ENCODE measurements at places on chromosomes 6 and 20. TPM values are rescaled to one million over a fixed set of nuclear protein-coding genes. Genes with fewer than 3 reads are reported as not detected.

GRCh38 chr20:41365777-41366545 is 657 bp downstream of the EMILIN3 start:
- peaks cover 41% of the 10 kb centered on the region for H3K27me3 ChIP-seq
- no peak for DNase-seq

The EFCAB8 gene
- total RNA-seq = 3.1 TPM

DNA sequence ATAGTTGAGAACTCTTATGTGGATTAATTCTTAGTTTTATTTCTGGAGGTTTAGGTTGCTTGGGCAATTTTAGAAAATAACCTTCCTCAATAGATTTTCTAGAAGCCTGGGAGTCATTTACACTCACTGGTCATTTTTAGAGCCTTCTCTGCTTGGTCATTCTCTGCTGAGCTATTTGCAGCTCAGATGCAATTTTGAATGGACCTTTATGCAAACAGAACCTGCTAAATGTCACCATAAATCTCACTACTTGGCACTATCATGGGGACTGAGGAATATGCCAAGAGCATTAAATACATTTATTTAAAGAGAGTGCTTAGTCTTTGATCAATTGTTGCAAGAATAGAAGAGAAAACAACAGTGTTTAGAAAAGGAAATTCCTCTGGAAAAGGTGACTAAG is 154.0 kb downstream of the CLVS2 start:
- no peaks in the 10 kb centered on the region for H3K36me3 ChIP-seq
- H3K4me1 ChIP-seq = no peaks in the 10 kb centered on the region
- no peak overlapping the region for H3K27ac ChIP-seq
- no peak overlapping the region for H3K4me3 ChIP-seq
- no peaks in the 10 kb centered on the region for H3K27me3 ChIP-seq

The EYA4 gene
- total RNA-seq = not detected

- H3K36me3 ChIP-seq = peaks cover 23% of the 10 kb centered on the region
- DNase-seq = no peak
- no peak overlapping the region for H3K27ac ChIP-seq
- H3K4me3 ChIP-seq = no peak overlapping the region
- no peaks in the 10 kb centered on the region for H3K27me3 ChIP-seq
Observed at GRCh38 chr6:52454556-52454955, 34.4 kb downstream of the EFHC1 start.

The VSTM2L gene
- total RNA-seq = 0.75 TPM

The EBF4 gene
- total RNA-seq = 14.8 TPM

- no peak for DNase-seq
- H3K4me3 ChIP-seq = no peak overlapping the region
- peaks cover 20% of the 10 kb centered on the region for H3K4me1 ChIP-seq
Observed at GRCh38 chr20:4949833-4950178, 51.5 kb downstream of the SLC23A2 start.

The RIPPLY2 gene
- total RNA-seq = not detected

The CST7 gene
- 77.8 TPM for total RNA-seq

DNA sequence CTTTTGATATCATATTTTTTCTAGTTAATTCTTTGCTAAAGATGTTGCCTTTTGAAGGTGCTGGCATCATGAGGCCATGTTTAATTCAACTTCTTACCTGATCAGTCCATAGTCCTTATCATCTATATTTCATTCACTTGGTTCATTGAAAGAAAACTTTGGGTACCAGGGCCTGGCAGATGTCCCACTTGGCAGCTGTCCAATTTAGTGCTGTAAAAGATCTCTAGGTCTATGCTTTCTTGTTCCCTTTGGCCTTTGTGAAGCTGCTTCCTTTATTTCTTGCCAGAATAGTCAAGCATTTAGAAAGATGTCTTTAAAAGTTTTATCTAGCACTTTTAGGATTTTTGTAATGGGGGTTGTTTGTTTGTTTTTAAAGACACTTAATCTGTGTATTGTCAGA is 61.7 kb upstream of the EYA4 start:
- no peak for DNase-seq
- H3K27ac ChIP-seq = no peak overlapping the region

- H3K4me1 ChIP-seq = no peaks in the 10 kb centered on the region
- no peak overlapping the region for H3K27ac ChIP-seq
- no peak for DNase-seq
- H3K36me3 ChIP-seq = no peaks in the 10 kb centered on the region
Observed at GRCh38 chr20:46255440-46256104, 52.7 kb downstream of the CDH22 start.

GRCh38 chr20:12737900-12738299 is 270.9 kb upstream of the SPTLC3 start:
- no peaks in the 10 kb centered on the region for H3K4me1 ChIP-seq
- no peak overlapping the region for H3K27ac ChIP-seq
- H3K36me3 ChIP-seq = no peaks in the 10 kb centered on the region
- DNase-seq = no peak
- H3K4me3 ChIP-seq = no peak overlapping the region

DNA sequence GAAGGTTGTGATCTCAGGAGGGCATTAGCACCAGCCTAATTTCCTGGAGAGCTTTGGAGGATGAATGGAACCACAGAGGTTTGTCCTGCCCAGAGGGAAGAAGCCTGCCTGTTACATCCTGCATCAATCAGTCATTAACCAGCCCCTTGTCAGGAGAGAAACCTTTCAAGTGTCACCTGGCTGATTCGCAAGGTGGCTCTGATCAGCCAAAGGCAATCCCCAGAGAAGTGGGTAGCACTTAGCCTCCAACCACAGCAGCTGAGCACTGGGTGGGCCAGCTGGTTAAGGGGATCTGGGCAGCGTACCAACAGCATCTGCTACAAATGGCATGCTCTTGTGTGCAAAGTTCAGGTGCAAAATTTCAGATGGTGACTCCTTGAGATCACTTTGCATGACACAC is 26.9 kb downstream of the ANKEF1 start:
- H3K36me3 ChIP-seq = peaks cover 6% of the 10 kb centered on the region
- H3K4me3 ChIP-seq = no peak overlapping the region
- no peak for DNase-seq
- H3K27me3 ChIP-seq = peaks cover 11% of the 10 kb centered on the region
- H3K27ac ChIP-seq = no peak overlapping the region

DNA sequence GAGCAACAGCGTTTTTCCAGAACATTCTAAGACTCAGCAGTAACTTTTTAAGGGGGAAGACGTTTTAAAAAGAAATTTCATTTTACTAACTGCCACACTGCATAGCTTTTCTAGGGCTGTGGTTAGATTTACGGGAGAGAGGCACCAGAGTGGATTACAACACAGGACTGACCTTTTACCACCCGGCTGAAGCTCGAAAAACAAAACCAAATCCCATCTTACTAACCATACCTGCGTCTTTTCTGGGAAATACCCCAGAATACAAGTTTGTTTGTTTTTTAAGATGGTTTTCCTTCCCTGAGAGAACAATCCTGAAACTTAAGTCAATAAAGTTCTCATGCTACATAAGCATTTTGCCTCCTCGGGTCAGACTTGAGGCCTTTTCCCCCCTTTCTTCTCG is 209.3 kb upstream of the SOX4 start:
- H3K36me3 ChIP-seq = no peaks in the 10 kb centered on the region
- no peak overlapping the region for H3K27ac ChIP-seq
- H3K4me3 ChIP-seq = no peak overlapping the region
- peaks cover 9% of the 10 kb centered on the region for H3K4me1 ChIP-seq

DNA sequence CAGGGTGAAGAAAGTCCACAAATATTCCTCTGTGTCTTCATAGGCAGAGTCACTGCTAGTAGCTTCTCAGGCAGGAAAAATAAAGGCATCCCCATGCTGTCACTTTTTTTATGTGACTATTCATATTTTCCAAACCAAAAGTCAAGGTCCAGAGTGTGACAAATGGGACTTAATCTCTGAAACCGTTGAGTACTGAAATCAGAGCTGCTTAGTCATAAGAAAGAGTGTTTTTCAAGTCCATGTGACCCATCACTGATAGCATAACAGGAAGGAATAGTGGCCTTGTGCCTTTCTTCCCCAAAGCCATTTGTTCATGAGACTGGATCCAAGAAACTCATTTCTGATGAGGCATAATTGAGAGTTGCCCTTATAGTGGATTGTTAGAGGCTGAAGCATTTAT is 210.3 kb upstream of the TSHZ2 start:
- no peak overlapping the region for H3K4me3 ChIP-seq
- H3K4me1 ChIP-seq = no peaks in the 10 kb centered on the region
- no peaks in the 10 kb centered on the region for H3K36me3 ChIP-seq
- no peak overlapping the region for H3K27ac ChIP-seq

DNA sequence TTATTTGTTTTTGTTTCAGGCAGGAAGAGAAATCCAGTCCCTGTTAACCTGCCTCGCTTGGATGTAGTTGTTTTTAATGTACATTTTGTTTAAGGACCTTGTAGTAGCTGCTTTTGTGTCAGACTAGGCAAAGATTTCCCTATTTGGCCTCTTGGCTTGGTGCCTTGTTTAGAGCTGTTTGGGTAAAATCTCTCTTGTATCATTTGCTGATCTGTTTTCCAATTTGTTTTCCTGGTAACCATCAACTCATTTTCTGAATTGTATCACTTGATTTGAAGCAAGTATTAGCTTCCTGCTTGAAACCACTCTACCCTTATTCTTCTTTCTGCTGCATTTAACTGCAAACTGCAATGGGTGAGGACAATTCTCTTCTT is 160.7 kb downstream of the ZFAND3 start:
- no peaks in the 10 kb centered on the region for H3K27me3 ChIP-seq
- peaks cover 5% of the 10 kb centered on the region for H3K36me3 ChIP-seq
- no peak overlapping the region for H3K27ac ChIP-seq
- peak overlapping the region; percentile 37 for H3K4me3 ChIP-seq
- peaks cover 55% of the 10 kb centered on the region for H3K4me1 ChIP-seq
- DNase-seq = no peak

GRCh38 chr6:50289366-50289765 is 239.6 kb upstream of the DEFB112 start:
- no peak overlapping the region for H3K27ac ChIP-seq
- no peaks in the 10 kb centered on the region for H3K27me3 ChIP-seq
- no peaks in the 10 kb centered on the region for H3K4me1 ChIP-seq
- H3K4me3 ChIP-seq = no peak overlapping the region

GRCh38 chr20:1893721-1894470 is 1.3 kb upstream of the SIRPA start:
- peaks cover 43% of the 10 kb centered on the region for H3K27me3 ChIP-seq
- H3K27ac ChIP-seq = no peak overlapping the region
- no peaks in the 10 kb centered on the region for H3K36me3 ChIP-seq
- no peak for DNase-seq
- H3K4me3 ChIP-seq = peak overlapping the region; percentile 48

The XKR7 gene
- 0.05 TPM for total RNA-seq

DNA sequence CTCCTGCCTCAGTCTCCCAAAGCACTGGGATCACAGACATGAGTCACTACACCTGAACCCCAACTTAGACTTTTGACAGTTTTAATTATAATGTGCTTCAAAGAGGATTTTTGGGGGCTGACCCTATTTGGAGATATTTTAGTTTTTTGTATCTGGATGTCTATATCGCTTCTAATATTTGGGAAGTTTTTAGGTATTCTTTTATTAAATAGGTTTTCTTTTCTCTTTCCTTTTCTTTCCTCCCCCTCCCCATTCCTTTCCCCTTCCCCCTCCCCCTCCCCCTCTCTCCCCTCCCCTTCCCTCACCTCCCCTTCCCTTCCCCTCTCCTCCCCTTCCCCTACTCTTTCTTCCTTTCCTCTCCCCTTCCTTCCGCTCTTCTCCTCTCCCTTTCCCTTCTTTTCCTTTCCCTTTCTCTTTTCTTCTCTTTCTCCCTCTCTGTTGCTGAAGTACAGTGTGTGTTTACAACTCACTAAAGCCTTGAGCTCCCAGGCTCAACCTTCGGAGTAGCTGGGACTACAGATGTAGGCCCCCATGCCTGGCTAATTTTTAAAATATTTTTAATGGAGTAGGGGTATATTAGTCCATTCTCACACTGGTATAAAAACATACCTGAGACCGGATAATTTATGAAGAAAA is 24.4 kb upstream of the NKX2-4 start:
- no peaks in the 10 kb centered on the region for H3K4me1 ChIP-seq
- no peak overlapping the region for H3K4me3 ChIP-seq

DNA sequence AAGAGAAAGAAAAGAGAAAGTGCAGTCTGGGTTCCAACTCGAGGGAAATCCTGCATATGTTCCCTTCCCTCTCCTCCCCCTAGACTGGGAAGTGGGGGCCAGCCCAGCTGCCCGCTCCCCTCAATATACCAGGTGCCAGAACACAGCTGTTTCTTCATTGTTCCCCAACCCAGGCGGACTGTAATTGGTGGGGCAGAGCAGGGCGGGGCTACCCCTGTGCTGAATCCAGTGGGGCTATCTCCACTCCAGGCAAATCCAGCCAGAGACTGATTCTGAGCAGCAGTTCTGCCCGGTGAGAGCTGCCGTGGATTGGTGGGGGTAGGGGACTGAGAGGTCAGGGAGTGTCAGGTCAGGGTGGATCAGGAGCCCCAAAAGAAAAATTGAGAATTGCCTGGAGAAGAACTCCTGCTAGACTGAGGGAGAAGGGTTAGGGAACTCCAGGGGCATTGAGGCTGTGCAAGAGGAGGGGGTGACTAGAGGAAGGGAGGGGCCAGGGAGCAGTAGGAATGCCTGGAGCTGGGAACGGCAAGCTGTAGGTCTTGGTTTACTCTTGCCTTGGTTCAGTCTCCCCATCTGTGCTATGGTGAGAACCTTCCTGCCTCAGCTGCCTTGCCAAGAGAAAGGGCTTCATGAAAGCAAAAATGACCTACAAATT is at the start of gene MYMX:
MYMX (plus strand) TSS at position 250 of the 655 bp plus-strand sequence. CDS start 546 bp downstream, outside the sequence.
- peaks cover 5% of the 10 kb centered on the region for H3K4me1 ChIP-seq
- no peak for DNase-seq
- H3K27me3 ChIP-seq = no peaks in the 10 kb centered on the region
- no peaks in the 10 kb centered on the region for H3K36me3 ChIP-seq
- H3K27ac ChIP-seq = no peak within 1 kb of the TSS

The LINC00237 gene
- total RNA-seq = not detected

DNA sequence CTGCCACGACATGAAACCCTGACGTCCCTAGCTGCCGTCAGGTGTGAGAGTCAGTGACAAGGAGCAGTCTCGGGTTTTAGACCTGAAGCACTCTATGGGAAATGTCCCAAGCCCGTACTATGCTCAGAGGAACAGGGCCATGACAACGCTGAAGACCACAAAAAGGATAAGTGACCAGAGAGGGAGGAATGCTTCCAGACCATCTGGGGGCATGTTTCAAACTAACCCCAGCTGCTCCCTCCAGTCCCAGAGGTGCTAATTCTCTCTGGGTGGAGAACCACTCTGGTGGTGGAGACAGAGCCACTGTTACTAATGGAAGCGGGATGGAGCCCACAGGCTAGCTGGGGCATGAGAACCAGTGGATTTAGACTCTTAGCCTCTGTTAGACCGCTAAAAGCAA is 8.7 kb downstream of the AURKA start:
- no peaks in the 10 kb centered on the region for H3K4me1 ChIP-seq
- H3K4me3 ChIP-seq = no peak overlapping the region
- DNase-seq = no peak
- H3K27me3 ChIP-seq = no peaks in the 10 kb centered on the region
- H3K27ac ChIP-seq = no peak overlapping the region
- peaks cover 34% of the 10 kb centered on the region for H3K36me3 ChIP-seq

DNA sequence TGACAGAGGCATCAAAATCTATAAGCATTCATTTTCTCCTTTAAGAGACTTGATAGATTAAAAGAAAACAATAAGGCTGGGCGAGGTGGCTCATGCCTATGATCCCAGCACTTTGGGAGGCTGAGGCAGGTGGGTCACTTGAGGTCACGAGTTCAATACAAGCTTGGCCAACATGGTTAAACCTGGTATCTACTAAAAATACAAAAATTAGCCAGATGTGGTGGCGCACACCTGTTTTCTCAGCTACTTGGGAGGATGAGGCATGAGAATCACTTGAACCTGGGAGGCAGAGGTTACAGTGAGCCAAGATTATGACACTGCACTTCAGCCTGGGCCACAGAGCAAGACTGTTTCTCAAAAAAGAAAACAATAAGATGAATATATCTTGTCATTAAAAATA is 39.3 kb upstream of the LOC128125822 start:
- H3K27ac ChIP-seq = no peak overlapping the region
- H3K27me3 ChIP-seq = no peaks in the 10 kb centered on the region
- peaks cover 15% of the 10 kb centered on the region for H3K4me1 ChIP-seq
- DNase-seq = no peak
- no peak overlapping the region for H3K4me3 ChIP-seq

The RAD21L1 gene
- total RNA-seq = not detected
